ENCODE measurements at places on chromosomes 2 and 18.

DNA sequence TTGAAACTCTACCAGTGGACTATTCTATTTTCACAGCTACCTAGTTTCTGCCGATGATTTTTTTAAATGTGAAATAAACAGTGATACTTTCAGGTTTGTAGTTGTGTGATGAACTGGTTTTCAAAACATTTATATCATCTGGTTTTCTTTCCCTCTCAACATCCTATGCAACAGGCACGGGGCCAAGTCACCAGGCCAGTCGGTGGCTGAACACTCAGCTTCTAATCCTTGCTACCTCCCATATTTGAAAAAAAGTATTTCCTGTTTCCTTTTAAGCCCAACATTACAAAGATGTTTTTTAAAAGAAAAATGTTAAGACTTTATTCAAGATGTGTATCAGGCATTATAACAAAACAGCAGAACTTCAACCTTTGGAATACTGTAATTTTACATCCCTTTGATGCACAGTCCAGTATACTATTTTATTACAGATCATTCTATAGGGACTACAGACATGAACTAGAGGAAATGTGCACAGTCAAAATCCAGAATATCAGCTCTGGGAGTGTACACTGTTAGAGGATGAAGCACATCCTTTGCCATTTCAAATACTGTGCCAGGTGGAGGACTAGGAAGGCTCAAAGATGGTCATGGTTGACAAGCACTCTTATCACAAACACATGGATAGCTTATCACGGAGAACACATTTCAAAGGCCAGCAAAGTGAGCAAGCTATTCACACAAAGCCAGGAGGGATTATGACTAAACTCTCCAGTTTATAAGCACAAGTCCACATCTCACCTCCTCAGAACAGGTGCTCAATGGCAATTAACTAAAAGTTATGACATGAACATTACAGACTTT lies 14.6 kb downstream of the MRPL35 start:
- DNase-seq, result no peak

DNA sequence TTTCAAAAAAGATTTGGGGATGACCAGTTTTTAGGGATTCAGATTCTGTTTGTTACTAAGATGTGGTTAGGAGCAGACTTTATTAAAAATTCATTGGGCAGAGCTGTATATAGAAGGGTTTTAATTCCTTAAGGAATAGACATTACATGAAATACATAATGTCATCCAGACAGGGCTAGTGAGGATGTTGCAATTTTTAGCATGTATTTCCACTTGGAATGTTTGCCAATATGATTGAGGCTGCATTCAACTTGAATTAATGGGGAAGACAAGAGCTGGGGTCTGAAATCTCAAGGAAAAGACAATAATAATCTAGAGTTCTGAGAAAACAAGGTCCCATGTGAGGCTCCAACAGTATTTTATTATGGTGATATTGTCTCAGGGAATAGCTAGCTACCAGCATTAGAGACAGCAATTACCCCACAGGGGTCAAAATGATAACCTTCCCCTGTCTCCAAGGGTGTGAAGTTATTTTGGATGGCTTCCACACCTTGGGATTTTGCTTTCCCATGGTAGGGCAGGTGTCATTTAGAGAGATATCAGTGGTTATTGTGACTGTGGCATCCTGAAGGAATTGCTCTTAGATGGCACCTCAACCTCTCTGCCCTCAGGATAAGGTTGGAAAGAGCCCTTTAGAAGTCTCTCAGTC lies 60.2 kb downstream of the VSNL1 start:
- no peak for DNase-seq

DNA sequence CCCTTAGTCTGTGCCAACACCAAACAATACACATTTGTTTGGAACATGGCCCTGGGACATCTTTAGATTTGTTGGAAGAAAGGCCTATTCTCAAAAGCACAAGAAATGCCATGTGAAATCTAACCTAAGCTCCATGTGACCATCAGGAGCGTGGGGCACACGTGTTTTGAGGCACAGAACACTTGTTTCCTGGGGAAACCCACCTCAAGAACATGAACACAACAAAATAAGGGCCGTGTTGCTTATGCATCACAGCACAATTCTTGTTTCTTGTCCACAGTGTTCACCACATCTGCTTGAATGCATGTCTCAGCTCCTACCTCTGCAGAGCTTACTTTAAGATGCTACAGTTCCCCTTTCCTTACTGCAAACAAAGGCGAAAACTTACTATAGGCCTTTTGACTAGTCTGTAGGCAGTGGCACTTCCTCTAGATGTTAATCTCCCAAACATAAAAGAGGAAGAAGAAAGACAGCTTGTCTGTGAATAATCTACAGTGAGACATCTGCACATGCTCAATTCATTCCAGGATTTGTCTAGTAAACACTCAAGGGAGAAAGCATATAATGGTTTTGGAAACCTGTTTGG lies 165.0 kb downstream of the ANKRD44 start:
- DNase-seq, result no peak

GRCh38 chr2:99187011-99187410 lies 6.0 kb downstream of the MRPL30 start:
- no peak for DNase-seq

- no peak for DNase-seq
These were observed 18.8 kb downstream of the MPPE1 start for GRCh38 chr18:11889284-11889683.
